ENCODE measurements at places on chromosomes 12 and 14. TPM values are rescaled to one million over a fixed set of nuclear protein-coding genes. Genes with fewer than 3 reads are reported as not detected.

FAIM2 gene
- 0.18 TPM for total RNA-seq

PIWIL1 gene
- not detected for total RNA-seq

CRACR2A gene
- 2.6 TPM for total RNA-seq

RPL10L gene
- not detected for total RNA-seq

PRPH gene
- 1.7 TPM for total RNA-seq
